Fibroblast of skin of back (primary cell): ENCODE measurements at places on chromosomes 1 and 21.

GRCh38 chr21:27561116-27561515 is 594.2 kb upstream of the ADAMTS5 start:
- DNase-seq: no peak

DNA sequence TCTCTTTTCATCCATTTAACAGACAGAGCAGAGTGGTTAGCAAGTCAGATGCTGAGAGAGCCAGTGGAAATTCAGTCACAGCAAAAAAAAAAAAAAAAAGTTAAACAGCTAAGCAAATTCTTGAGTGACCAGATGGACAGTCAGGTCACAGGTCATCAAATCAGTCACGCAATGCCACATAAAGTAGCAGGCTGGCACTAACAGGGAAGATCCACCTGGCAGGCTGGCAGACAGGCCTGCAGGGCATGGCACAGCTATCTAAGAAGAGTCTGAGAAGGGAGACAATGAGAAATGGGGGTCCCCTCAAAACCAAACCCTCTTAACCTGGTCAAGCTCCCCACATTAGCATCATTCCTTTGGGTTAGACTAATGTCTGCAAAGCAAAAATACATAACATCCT is 371.9 kb downstream of the TTLL7 start:
- DNase-seq: no peak

DNA sequence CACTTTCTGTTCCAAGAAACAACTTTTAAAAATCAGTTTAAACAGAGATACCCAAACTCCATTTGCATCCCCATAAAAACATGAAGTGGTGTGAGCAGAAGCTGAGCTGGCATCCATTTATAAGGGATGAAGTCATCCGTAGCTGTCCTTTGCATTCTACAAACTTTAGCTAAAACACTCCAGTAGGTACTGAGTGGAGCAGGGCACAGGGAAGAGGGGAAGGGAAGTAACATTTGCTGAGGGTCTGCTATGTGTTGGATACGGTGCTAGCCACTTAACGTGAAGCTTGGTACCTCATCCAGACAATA is 32.9 kb downstream of the VWA5B1 start:
- DNase-seq: no peak

DNA sequence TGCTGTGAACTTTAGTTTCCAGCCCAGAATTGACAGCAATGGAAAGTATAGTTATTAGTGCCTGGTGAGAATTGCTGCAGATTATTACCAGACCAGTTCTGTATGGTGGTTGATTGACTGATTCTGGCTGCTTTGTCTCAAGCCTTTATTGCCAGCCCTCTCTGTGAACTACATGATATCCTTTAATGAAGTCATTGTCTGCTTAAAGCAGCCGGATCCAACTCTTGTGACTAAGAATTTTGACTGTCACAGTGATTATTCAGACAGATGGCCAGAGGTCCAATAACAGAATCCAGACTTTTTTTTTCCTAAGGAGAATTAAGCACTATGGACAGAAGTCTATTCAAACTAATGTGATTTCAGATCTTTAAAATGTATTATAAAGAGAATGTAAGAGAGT is 1548.6 kb upstream of the B3GALT2 start:
- DNase-seq: no peak

- no peak for DNase-seq
Observed at GRCh38 chr1:30256911-30257310, 466.5 kb downstream of the MATN1 start.

DNA sequence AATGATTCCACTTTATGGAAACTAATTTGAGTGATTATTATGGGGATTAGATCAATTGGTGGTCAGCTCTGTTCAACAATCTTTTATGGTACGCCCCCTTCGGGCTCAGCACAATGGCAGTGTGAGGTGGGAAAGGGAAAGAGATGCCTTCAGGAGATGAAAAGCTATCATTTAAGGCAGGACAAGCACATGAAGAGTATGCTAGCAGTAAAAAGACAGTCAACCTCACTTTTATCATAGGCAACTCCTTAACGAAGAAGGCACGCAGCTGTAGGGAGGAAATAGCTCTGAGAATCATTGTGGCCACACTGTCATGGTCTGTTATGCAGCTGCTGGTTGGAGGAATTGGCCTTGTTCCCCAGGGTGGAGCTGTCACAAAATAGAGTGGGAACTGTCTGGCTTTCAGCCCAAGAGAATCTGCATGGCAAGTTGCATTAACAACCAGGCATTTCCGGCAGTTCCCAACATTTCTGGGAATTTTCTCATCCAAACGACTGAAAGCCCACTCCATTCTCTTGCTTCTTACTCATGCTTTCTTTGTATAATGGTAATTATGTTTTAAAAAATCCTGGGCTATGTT is 54.4 kb upstream of the BCL10 start:
- peak; percentile 100 for DNase-seq

DNA sequence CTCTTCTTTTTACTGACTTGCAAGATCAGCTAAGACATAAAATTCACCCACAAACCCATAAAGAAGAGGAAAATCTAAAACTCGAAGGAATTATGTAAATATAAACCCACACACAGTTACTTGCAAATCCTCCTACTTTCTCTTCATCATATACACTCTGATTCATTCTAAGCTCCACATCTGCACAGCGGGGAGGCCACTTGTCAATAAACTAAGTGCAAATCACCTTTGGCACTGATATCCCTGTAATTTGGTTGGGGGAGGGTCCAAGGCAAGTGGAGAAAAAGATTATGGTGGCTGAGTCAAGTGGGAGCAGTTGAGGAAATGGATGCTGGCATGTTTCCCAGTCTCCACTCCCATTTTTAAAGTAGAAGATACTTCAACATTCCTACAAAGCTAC is 596.5 kb downstream of the MATN1 start:
- no peak for DNase-seq

DNA sequence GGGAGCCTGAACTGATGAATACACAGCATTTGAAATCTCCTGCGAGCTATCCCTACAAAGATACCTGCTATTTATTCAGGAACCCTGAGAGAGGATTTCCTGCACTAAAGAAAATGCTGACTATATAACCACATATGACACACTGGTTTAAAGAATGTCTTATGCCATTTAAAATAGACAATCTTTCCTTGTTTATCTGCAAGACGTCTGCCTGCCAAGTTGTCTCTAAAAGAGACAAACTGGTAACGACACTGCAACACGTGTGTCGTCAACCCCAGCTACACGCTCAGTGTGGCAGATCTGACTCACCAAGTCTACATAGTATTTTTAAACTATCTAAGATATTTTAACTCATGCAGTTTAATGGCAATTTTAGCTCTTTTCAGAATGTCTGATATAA is 42.7 kb downstream of the APP start:
- peak; percentile 81 for DNase-seq

- DNase-seq: no peak
Observed at GRCh38 chr1:27481994-27482620, 7.9 kb downstream of the WASF2 start.

DNA sequence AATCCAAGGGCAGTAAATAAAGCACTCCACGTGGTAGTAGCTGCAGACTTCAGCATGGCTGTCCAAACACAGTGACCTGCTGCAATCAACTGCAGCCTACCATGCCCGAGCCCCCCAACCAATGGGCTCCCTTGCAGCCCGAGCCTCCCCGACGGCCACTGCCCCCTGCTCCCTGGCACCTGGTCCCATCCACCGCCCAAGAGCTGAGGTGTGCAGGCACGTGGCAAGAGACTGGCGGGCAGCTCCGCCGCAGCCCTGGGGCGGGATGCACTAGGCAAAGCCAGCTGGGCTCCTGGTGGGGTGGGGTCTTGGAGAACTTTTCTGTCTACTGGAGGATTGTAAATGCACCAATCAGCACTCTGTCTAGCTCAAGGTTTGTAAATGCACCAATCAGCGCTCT is 57.6 kb upstream of the RGS2 start:
- DNase-seq: no peak

- DNase-seq: peak; percentile 23
Observed at GRCh38 chr1:104780470-104781078, 1030.9 kb downstream of the AMY1C start.

GRCh38 chr1:4022715-4023114 is 122.6 kb upstream of the C1orf174 start:
- no peak for DNase-seq

GRCh38 chr1:86388777-86389176 is 7.3 kb downstream of the ODF2L start:
- DNase-seq: peak; percentile 10

- no peak for DNase-seq
Observed at GRCh38 chr1:211910113-211910884, 79.7 kb upstream of the LPGAT1 start.

GRCh38 chr1:54105080-54105479 is 47.7 kb downstream of the CDCP2 start:
- no peak for DNase-seq

- DNase-seq: no peak
Observed at GRCh38 chr21:35100349-35100811, 51.3 kb upstream of the RUNX1 start.

GRCh38 chr1:104921525-104921924 is 1171.8 kb downstream of the AMY1C start:
- peak; percentile 78 for DNase-seq

DNA sequence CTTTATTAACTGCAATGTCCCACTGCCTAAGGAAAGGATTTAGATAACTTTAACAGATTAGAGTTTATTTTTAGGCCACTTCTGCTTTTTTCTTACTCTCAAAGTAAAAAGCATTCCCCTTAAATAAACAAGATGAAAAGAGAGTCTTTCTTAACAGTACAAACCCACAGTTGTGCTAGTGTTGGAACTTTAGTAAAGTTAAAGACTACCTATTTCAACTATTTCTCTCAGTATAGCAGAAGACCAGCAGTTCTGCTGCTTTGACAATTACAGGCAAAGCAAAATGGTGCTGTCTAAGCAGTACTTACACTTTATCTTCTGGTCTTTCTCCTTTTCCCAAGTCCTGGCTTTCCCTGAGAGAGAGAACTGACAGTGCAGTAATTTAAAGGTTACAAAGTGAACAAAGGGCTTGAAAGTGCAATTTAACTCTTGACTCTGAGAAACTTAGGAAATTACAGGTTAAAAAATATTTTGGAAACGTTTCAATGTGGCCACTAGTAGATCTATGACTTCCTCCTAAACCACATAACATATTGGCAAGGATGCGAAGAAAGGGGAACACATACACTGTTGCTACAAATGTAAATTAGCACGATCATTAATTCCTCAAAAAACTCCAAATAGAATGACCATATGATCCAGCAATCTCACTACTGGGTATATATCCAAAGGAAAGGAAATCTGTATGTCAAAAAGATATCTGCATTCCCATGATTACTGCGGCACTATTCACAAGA is 135.4 kb upstream of the POGK start:
- no peak for DNase-seq

DNA sequence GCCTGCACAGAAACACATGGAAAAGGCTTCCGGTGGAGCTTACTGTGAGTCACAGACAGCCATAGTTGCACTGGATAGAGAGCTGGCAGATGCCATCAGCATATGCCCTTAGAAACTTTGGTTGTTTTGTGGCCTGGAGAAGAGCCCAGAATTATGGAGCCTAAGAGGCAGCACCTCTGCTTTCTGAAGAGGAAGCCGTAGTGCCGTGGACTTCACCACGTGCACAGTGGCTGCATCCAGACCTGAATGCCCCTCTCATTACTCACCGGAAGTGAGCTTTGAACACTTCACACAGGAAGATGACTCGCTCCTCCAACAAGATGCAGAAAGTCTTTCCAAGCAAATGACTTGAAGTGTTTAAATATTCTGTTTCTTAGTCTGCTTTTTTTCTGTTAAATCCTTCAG is 28.4 kb downstream of the JUN start:
- DNase-seq: peak; percentile 100

DNA sequence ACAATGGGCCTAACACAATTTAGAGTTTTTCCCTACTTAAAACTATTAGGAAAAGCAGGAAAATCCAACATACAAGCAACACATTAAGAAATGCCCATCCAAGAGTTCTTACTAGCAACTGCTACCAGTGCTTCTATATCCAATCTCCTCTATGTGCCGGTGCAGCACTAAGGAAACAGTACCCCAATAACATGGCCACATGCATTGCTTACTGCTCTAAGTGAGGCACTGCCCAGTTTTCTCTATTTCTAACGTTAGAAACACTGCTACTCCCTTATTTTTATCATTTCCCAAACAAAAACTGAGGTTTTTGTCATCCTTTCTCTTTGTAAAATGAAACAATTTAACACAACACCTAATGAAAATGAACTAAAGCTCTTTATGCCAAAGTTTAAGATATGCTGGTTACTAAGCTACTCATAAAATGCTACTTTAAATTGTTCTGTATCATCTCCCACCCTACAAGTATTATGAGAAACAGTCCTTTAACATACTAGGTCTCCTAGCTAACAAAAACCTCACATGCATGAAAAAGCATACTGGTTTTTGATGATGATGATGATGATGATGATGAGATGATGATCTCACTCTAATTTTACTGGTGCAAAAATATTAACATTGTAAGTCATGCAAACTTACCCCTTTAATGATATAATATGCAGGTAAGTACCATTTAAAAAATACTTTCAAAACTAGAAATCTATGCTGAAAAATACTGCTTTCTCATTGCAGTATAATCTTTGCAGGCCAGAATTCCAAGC is 90.7 kb upstream of the TTC39A start:
- DNase-seq: no peak

- peak; percentile 65 for DNase-seq
Observed at GRCh38 chr21:42983103-42983502, 8.7 kb downstream of the PKNOX1 start.

DNA sequence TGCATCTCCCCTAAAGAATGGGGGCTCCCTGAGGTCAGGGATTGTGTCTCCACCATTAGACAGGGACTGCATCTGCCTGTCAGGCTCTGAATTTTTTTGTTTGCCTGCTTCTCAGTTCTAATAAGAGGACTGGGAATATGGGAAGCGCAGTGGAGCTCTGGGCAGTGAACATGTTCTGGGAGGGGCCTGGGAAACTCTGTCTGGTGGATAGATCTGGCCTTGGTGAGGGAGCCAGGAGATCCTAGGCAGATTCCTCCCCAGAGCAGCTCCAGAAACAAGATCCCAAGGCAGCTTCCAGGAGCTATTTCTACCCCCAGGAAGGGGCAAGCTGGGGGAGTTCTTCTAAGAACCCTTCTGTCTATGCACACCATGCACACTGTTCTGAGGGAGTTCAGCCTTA is 12.6 kb upstream of the MYOG start:
- DNase-seq: no peak

GRCh38 chr21:33783187-33783979 is 132.2 kb downstream of the ATP5PO start:
- DNase-seq: no peak

- DNase-seq: no peak
Observed at GRCh38 chr1:100449477-100449876, 88.5 kb upstream of the GPR88 start.

DNA sequence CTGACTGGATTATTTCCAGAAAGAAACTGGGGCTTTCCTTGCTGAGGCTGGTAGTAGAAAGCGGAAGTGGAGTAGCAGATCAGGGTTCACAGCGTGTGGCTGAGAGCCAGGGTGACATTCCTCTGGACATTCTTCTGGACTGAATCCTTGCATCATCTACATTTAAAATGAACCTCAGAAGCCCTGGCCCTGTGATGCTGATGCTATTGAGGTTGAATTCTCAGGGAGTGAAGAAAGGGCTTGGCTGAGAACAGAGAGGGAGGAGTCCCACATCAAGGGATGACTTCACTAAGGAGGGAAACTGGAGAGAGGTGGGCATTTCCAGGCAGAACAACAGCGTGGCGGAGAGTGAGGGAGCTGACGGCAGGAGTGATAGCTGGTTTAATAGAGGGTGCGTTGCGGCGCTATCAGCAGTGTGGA is 102.3 kb upstream of the LMO4 start:
- DNase-seq: peak; percentile 98

GRCh38 chr1:33119532-33120217 is 38.7 kb downstream of the AZIN2 start:
- no peak for DNase-seq

GRCh38 chr1:159970932-159971342 is 16.9 kb upstream of the SLAMF9 start:
- DNase-seq: no peak

GRCh38 chr1:17603091-17603841 is 63.8 kb downstream of the ARHGEF10L start:
- no peak for DNase-seq
